ENCODE measurements at places on chromosomes 2 and 18.

- no peak for DNase-seq
Measured at GRCh38 chr18:76699923-76700322, 122.4 kb upstream of the ZNF236 start.

DNA sequence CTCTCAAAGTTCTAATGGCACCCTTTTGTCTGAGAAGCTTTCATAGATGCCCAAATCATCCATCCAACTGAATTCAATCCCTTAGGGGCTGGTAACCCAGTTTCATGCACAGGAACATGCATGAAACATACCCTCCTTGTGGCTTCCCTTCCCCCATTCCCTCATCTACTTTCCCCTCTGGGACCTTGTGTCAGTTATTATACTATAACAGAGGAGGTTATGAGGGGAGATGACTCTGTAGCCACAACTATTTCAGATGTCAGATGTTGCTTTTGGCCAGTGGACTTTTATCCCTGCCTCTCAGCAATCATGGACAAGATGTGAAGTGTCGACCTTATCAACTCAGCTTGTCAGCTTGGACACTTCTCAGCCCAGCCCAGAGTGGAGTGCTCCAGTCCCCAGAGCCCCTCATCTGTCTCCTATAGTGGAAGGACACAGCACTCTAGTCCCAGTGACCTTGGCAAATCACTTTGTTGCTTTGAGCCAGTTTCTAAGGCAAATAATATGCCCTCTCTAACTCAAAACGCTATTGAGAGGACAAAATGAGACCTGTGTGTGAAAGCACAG lies 8.4 kb downstream of the DHRS9 start:
- DNase-seq: no peak

DNA sequence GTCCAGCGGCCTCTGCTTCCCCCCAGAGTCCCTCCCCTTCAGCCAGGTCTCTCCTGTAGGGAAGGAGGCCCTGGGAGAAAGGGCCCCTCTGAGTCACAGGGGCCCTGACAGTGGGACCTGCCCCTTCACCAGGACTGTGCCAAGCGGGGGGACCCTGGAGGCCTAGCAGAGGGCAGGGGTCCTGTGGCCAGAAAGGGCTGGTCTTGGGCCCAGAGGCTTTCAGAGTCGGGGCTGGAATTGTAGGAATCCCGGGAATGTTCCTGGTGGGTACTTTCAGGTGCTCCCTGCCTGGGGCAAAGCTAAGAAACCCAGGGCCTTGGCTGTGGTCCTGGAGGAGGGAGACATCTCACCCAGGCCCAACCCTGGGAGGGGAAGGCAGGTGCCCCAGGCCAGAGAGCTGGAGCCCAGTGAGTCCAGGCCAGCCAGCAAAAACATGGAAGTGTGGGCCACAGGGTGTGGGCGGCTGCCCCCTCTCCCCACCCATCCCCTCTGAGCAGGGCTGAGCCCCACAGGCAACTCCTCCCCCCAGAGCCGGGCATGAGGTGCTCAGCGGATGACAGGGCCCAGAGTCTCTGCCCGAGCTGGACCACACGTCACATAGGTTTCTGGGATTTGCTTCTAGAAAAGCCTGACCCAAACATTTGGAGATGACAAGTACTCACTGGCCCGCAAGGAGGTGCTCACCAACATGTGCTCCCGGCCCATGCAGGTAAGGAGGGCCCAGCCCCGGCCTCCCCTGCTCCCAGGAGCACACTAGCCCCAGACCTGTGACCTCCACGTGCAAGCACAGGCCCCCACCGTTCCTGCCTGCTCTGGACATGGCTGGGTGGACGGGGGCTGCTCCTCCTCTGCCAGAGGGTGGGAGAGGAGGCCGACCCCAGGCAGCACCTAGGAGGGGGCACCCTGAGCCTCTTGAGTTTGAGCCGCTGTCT lies 48.2 kb upstream of the ALPP start:
- DNase-seq: peak; percentile 19

- DNase-seq: peak; percentile 49
Measured at GRCh38 chr18:47050468-47050867, 15.0 kb upstream of the ELOA2 start.

DNA sequence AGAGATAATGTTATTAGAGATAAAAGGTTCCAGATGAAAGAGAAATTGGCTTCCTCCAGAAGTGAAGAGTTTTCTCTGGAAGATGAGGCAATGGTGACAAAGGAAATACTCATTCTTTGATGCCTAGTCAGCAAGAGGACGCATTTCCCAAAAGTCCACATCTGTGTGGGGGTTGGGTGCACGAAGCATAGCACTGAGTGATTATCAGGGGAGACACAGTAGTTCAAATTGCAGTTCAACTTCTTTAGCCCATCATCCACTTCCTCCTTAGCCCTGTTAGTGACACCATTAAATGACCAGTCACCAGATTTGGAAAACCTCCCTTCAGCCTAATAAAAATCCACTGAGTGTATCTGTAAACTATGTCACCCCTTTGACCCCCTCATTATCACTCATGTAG lies 80.9 kb upstream of the PHLPP1 start:
- no peak for DNase-seq

GRCh38 chr2:86037141-86037794 lies 68.4 kb downstream of the POLR1A start:
- no peak for DNase-seq

- no peak for DNase-seq
Measured at GRCh38 chr2:222332116-222332515, 33.3 kb upstream of the PAX3 start.

- peak; percentile 35 for DNase-seq
Measured at GRCh38 chr18:36186461-36187192, 670 bp upstream of the MOCOS start.

DNA sequence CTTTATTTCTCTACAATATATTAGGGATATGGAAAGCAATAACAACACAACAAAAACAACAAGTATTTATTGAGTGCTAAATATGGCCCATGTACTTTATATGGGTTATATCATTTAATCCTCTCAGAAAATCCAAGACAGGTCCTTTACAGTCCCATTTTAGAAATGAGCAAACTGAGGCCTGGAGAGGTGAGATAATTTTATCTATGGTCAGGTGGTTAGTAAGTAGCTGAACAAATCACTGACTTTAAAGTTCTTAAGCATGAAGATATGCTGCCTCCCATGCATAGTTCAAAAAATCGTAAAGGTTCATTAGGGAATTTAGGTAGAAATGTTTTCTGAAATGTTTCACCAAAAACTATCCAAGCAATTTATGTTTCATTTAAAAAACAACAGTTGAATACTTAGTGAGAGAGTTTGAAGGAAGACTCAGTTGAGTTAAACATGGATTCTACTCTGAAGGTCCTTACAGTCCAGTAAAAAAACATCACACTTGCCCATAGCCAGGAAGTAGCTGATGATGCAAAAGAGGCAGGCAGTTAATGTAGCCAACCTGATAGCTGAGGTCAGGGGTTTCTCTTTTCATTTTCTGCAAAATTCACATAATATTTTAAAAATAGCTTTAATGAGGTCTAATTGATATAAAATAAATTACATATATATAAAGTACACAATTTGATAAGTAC lies 7.6 kb upstream of the NFE2L2 start:
- DNase-seq: no peak

DNA sequence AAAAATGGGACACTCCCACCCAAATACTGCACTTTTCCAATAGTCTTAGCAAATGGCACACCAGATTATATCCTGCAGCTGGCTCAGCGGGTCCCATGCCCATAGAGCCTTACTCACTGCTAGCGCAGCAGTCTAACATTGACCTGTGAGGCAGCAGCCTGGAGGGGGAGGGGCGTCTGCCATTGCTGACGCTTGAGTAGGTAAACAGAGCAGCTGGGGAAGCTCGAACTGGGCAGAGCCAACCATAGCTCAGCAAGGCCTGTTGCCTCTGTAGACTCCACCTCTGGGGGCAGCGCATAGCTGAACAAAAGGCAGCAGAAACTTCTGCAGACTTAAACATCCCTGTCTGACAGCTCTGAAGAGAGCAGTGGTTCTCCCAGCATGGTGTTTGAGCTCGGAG lies 110.4 kb downstream of the CTIF start:
- peak; percentile 17 for DNase-seq

DNA sequence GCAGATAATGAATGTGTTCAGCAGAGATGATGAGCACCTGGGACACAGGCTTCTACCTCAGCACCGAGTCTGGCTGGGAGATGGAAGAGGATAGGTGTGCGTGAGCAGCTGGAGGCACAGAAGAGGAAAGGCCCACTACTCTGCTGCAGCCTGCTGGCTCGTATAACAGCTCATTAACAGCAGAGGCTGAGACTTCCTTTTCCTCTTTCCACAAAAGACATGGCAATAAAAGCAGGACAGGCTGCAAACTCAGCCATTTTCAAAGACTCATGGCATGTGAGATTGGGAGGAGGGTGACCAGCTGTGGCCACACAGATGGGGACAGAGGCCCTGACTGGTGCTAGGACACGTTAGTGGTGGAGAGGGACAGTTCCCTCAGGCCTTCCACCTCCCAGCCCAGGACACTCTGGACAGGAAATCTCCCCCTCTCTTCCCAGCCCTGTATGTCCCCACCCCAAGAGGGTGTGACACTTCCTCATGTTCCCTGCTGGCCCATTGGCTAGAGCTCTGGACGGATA lies 60.3 kb downstream of the CACNB4 start:
- DNase-seq: no peak

DNA sequence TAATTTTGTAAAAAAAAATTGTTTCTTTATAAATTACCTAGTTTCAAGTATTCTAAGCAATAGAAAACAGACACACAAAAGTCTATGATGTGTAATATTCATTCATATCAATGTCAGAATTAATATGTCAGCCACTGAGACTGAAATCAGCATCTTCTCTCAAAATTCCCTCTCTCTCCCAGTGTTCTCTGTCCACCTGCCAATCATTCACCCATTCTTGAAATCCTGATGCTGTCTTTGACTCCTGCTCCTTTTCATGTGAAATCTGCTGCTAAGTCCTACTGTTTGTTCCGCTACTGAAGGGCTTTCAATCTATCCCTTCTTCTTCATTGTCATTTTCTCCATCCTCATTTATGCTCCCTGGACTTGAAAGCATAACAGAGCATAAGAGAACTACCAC lies 257.9 kb downstream of the SATB2 start:
- DNase-seq: no peak

GRCh38 chr2:38528008-38528442 lies 74.7 kb downstream of the HNRNPLL start:
- peak; percentile 17 for DNase-seq

DNA sequence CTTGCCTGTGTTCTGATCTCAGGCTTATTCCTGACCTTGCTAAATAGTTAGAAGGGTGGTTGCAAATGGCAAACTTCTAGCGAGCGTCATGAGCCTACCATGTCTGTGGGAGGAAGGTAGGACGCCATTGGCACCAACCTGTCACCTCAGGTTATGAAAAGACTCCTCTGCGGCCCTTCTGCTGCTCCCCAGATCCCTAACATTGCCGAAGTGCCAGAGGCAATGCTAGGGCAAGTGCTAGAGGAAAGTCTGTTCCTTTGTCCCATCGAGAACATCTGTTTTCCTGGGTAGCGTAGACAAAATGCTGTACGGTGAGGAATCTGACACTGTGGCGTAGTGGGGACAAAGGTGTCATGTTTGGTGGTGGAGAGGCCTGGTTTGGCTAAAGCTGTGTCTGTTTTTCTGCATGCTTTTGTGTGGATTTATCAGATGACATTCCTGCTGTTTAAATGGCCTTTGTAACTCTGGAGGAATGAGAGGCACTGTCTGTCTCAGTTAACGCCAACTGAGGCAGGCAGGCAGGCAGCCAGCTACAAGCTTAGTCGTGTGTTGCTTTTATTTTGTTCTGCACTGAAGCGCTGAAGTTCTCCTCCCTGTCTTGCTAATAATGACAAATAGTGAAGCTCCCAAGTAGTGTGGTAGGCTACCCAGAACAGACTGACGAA lies 94.1 kb downstream of the PRPF40A start:
- DNase-seq: no peak

GRCh38 chr2:11896386-11896785 lies 150.0 kb downstream of the LPIN1 start:
- no peak for DNase-seq

DNA sequence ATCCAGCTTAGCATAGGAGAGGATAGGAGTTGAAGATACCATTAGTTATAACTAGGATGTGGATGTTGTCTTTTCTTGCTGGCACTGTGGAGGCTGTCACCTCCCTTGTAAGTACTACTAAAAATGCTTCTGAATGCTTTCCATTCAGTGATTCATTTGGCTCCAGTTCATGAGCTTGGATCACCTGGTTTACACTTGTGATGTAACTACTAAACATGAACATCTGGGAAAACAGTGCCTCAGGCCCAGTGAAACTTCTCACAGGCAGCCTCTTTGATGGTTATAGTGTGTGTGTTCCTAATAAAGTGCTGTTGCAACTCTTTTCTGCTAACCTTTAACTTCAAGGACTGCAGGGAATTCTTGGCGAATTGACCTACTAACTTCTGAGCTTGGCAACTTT lies 13.0 kb upstream of the SLC9A2 start:
- peak; percentile 44 for DNase-seq

GRCh38 chr2:236012155-236012554 lies 156.0 kb downstream of the GBX2 start:
- DNase-seq: no peak

DNA sequence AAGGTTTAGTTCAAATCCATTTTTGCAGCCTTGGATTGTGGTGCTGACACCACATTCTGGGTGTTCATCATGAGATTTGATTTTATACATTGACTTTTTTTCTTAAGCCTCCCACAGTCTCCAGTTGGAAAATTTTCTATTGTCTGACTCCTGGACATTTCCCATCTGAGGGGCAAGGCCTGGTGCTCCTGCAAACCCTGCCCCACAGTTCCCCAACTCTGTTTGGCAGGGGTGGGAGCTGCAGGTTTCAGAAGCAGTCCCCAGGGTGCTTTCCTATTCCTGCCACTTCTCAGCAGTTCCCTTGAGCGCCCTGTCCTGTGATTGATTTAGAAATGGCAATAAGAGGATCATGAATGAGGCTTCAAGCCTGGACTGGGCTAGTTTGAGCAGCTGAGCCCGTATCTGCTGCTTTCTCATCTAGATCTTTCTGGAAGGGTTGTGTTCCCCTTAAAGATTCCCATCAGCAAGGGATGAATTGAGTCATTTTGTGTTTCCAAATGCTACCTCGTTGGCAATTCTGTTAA lies 77.0 kb downstream of the CIB4 start:
- DNase-seq: no peak

GRCh38 chr2:232927032-232927792 lies 57.1 kb downstream of the SNORC start:
- no peak for DNase-seq

- DNase-seq: no peak
Measured at GRCh38 chr18:75261430-75262223, 51.0 kb downstream of the TSHZ1 start.

DNA sequence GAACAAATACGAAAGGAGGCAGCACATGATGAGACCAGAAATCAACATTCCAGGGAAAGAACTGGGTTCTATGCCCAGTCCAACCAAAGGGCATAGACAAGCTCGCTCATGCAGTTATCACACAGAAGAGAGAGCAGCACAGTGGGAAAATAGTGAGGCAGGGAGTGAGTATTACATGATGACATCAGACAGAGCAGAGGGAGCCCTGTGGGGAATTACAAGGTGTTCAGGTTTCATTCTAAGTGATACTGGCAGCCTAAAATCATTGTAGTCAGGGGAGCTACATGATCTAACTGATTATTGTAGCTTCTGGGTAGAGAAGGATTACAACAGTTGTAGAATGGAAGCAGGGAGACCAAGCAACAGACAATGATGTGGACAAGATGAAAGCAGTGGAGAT lies 658.5 kb downstream of the ARHGAP15 start:
- DNase-seq: no peak

GRCh38 chr18:21650311-21650710 lies 38.2 kb downstream of the SNRPD1 start:
- no peak for DNase-seq

- DNase-seq: no peak
Measured at GRCh38 chr2:133532919-133533318, 35.3 kb downstream of the NCKAP5 start.

All from T47D (cell line).